ENCODE measurements at places on chromosomes 5 and 9.

DNA sequence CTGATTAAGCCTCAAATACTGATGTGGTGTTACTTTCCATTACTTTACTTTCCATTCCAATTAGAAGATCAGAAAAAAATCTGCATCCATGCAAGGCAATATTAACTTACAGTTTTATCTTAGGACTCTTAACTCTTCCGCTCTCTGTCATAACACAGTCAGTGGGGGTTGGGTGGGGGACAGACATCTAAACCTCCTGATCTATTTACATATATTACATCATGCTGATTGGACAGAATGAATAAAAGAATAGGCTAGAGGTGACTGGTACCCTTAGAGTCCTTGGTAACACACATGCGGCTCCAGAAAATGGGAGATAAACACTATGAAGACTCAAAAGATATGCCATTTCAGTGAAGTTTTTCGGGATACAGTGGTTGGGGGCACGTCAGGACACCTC is 27.6 kb downstream of the RAPGEF6 start:
- no peak for DNase-seq

GRCh38 chr5:135386886-135387628 is 12.0 kb downstream of the MACROH2A1 start:
- no peak for DNase-seq

GRCh38 chr9:33111631-33112030 is 35.2 kb upstream of the SMU1 start:
- no peak for DNase-seq

DNA sequence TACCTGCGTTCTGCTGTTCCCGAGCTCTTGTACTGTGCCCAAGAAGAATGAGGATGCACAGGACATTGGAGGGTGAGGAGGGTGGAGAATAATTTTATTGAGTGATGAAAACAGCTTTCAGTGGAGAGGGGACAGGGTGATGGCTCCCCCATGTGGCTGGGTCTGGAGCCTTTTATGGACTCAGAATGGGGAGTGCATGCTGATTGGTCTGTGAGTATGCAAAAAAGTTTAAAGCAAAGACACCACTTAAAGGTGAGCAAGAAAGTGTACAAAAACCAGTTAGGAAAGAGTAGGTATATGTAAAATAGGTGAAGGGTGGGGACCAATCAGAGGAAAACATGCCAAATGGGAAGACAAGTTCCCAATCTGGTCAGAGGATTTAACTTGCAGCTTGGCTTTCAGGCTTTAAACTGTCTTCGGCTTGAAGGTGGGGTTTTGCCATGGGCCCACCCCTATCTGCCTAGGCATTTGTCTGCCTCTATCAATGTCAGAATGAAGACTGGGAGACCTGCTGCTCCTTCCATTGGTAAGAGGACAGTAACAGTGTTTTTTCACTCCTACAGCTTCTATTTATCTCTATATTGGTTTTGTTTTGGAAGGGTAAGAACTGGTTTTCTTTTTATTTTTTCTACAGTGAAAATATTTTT is 118.0 kb upstream of the RAI14 start:
- DNase-seq: peak; percentile 33

GRCh38 chr5:123150089-123150488 is 61.0 kb downstream of the PRDM6 start:
- DNase-seq: no peak

DNA sequence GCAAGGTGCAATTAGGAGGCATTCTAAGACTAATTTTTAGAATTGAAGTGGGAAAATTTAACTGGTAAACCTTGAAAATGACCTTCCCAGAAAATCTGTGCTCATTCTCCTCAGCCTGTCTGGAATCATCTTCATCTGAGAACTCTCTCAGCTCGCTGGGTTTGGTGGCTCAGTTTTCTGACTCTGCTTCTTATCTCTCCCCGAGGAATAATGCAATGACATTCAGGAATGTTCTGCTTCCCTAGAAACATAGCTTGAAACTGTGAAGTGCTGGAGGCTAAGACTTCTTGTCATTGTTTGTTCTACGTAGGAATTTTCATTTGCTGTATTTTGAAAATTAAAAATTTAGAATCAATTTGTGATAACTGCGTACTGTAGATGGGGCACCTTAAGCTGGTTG is 86.6 kb downstream of the KCNN2 start:
- no peak for DNase-seq
